Kidney glomerular epithelial cell (primary cell): ENCODE measurements at places on chromosomes 12 and 14.

DNA sequence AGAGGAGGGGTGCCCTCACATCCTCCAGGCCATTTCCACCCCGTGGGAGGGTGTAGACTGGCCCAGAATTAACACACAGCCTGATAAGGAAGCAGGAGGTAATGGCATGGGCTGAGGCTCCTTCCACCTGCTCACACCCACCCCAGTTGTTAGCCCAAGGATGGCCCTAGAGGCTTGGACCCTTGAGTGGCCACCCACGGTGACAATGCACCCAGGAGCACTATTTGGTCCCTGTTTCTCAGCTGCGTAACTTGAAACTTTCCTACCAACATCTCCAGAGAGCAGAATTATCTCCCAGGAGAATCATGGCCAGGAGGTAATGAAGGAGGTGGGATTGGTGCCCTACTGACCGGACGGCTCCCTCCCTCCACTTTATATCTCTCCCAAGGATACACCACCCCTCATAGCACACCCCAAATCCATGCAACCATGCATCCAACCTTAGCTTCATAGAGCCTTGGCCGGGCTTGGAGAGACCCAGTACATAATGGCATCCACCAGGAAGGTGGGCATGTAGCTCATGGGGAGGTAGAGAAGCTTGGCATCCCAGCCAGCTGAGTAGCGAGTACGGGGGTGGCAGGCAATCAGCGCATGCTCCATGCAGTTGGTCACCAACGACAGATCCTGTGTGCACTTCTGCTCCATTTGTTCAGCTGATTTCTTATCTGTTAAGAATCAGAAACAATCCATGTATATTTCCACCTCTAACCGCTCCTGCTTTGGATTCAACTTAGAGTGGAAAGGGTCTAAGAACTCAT, 5.6 kb downstream of the RDH16 start:
- no peak for DNase-seq

DNA sequence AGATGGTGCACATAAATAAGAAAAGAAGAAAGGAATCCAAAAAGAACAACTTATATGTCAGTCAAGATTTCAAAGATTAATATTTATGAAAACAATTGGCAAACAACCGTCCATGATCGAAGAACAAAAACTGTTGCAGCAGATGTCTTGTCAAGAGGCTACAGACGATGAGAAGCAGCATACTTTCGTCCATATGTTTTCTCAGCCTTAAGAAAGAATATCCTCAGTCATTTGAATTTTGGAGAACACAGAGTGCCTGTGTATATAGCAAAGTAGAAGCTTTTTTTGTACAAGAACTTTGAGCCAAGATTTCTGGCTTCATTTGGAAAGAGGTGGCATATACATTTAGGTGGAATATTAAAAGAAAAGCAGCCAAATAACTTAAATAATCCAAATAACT, 297.2 kb downstream of the ITPR2 start:
- DNase-seq, result no peak

GRCh38 chr14:93094121-93094918, 21.4 kb downstream of the ITPK1 start:
- no peak for DNase-seq

DNA sequence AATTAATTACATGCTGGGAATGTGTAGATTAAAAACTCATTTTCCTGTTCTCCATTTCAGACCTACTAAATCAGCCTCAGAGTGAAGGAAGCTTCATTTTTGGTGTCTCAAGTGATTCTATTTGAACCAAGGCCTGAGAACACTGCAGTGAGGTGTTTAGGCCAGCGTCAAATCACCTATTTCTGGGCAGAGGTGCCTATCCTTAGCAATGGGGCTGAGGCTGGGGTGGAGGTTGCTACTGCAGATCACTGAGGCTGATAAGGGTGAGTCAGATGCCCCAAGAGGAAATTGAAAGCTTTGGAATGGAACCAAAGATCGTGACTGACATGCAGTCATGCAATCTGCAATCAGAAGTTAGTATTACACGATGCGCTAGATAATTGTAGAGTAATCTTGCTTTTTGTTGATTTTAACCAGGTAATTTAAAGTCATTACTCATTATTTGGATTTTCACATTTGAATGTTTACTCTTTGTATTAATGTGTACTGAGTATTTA, 4.4 kb downstream of the TXNRD1 start:
- peak; percentile 83 for DNase-seq

- no peak for DNase-seq
These were observed 90.9 kb upstream of the DCN start for GRCh38 chr12:91273560-91273959.

- DNase-seq, result no peak
These were observed 34.0 kb downstream of the ALG10B start for GRCh38 chr12:38350342-38351174.

DNA sequence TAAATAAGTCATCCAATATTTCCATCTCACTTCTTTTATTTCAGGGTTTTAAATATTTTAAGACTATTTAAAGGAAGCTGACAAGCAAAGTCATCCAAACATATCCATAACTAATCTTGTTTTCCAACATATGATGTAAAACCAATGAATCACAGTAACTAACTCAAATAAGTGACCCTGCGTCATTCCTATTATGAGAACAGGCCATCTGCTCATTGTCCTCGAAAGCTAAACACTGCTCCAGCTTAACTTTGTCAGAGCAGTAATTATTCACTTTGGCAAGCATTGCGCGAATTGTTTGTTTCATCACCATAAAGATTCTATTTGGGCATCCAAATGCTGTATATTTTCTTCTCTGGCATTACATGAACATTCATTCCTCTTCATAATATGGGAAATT, 99.1 kb downstream of the CAPZA3 start:
- no peak for DNase-seq

DNA sequence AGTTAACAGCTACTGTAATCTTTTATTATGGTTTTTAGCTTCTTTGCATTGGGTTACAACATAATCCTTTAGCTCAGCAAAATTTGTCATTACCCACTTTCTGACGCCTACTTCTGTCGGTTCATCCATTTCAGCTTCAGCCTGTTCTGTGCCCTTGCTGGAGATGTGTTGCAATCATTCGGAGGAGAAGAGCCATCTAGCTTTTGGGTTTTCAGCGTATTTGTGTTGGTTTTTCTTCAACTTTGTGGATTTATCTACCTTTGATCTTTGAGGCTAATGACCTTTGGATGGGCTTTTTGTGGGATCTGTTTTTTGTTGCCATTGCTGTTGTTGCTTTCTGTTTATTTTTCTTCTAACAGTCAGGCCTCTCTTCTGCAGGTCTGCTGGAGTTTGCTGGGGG, 69.2 kb upstream of the ATXN7L3B start:
- no peak for DNase-seq

GRCh38 chr12:16939871-16940306, 333.9 kb upstream of the LMO3 start:
- DNase-seq, result peak; percentile 52

- DNase-seq, result no peak
These were observed 194.2 kb upstream of the ABCD2 start for GRCh38 chr12:39813776-39814175.

DNA sequence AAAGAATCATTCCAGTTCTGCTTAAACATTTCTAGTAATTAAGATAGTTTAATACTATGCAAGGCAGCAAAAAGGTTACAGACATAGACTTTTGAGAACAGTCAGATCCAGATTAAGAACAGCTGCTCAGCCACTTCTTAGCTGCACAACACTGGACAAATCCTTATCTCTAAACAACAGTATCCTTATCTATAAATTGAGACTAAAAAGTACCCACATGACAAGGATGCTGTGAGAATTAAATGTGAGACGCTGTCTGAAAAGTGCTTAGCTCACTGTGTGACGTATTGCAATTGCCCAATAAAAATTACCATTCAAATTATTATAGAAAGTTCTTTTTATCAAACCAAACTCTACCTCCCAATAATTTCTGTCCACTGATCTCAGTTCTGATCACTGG, 35.5 kb downstream of the BORCS5 start:
- no peak for DNase-seq

DNA sequence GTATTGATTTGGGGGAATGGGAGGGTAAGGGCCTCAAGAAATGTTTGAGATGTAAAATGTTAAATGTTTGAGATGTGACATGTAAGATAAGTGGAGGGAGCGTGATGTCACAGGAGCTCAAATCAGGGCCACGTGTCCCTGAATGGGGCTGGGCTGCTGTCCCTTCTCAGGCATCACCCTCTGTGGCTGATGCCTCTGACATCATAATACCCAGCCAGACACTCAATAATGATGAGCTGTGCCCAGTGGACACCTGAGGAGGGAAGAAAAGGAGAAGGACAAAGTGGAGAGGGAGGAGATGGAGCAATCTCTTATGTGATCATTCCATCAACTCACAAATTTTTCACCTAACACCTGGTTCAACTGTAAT, 120.8 kb downstream of the SAMD4A start:
- DNase-seq, result no peak

GRCh38 chr12:131830914-131831571, 2.9 kb downstream of the MMP17 start:
- DNase-seq, result no peak

GRCh38 chr14:72782817-72783216, 111.1 kb downstream of the DPF3 start:
- DNase-seq, result no peak

DNA sequence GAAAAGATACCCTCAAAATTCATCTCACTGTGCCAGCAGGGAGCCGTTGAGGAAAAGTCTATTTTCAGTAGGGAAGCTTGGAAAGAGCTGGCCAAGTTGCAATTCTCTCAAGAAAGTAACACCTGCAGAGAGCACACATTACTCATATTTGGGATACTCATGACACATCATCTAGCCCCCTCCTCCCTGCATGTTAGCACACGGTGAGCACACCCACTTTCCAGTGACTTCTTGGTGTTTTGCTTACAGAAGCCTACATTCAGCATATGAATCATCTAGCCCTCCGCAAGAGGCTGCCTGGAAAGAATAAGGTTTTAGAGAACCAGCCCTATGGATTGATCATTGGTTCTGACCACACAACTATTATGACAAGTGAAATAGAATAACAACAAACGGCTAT, 124.5 kb downstream of the PTPRO start:
- DNase-seq, result peak; percentile 56

DNA sequence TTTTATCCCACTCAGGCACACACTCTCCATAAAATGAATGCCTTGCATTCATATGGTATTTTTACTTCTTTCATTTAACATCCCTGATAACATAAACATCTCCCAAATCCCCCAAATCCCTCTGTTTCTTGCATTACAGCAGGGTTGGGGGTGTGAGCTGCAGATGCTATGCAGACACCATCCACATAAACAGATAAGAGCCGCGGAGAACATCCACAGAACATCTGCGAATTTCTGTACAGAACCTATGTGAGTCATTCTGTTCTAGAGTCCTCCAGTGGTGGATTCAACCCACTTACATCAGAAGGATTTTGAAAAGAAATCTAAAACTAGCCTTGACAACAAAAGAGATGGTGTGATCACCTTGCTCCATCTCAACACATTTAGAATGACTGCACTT, 20.3 kb downstream of the FBLN5 start:
- no peak for DNase-seq

GRCh38 chr14:105394714-105395537, 3.4 kb upstream of the TEX22 start:
- DNase-seq, result no peak

- peak; percentile 9 for DNase-seq
These were observed 150.2 kb downstream of the DYRK2 start for GRCh38 chr12:67798768-67799167.

GRCh38 chr12:26124446-26125399, at the start of gene BHLHE41:
Gene BHLHE41 (minus strand): TSS chr12:26125037. CDS start chr12:26124779, 258 bp downstream.
- DNase-seq, result peak; percentile 85

DNA sequence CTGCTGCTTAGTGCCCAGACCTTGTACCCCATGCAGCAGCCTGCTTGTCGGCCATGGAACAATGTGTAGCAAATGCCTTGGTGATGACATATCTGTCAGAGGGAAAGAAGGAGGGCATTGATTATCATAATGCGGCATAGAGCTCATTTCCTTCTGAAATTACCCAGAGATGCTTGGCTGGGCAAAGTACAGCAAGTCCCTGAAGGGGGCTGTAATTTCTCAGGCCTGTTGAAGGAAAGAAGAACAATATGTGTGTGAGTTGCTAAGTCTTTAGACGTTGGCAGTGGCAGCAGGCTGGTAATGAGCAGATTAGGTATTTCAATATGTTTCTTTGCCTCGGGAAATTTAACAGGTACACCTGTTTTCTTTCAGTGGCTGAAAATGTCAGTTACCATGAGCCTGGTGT, 128.6 kb downstream of the CRADD start:
- no peak for DNase-seq

DNA sequence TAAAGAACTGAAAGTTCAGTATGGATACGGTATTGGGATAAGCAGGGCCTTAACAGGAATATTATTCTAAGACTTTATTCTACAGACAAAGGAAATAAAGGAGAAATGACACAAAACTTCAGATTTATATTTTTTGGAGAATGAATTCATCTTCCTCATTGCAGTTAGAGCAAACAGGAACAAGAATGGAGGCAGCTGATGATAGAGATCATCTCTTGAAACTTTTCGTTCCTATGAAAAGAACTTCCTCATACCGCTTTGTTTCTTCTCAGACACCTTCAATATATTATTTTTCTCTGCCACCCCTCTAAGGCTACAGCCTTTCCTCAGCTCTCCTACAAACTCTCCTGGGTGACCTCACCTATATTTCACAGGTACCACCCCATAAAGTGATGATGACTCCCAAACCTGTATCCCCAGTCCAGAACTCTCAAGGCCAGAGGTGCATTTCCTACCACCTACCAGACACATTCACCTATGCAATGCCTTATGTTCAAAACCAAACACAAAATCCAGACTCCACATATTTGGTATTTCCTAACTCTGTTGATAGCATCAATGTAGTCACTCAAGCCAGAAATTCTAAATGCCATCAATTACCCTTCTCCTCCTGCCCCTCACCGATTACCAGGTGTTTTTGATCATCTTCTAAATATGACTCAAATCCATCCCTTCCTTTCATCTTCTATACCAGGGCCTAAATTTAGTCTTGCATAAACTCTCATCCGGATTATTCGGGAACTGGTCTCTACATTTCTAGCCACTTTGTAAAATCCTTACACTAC, 7.4 kb downstream of the MAP4K5 start:
- DNase-seq, result no peak

DNA sequence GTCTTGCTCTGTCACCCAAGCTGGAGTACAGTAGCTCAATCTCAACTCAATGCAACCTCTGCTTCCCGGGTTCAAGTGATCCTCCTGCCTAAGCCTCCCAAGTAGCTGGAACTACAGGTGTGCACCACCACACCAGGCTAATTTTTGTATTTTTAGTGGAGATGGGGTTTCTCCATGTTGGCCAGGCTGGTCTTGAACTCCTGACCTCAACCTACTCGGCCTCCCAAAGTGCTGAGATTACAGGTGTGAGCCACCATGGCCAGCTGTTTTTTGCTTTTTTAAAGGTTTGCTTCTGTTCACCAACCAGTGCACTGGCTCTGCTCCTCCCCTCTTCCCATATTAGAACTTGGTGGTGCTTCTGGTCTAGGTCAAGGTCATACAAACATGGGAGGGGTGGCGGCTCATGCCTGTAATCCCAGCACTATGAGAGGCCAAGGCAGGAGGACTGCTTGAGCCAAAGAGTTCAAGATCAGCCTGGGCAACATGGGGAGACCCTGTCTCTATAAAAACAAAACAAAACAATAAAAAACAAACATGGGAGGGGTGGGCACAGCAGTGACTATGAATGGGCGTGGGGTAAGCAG, 20.4 kb upstream of the PAPOLA start:
- no peak for DNase-seq

GRCh38 chr12:93061473-93062419, 132.7 kb upstream of the EEA1 start:
- DNase-seq, result no peak

GRCh38 chr14:61282746-61283145, 1.6 kb upstream of the TMEM30B start:
- DNase-seq, result no peak

GRCh38 chr12:68786929-68787328, 21.0 kb upstream of the MDM2 start:
- DNase-seq, result no peak

GRCh38 chr14:33250963-33251362, 312.3 kb downstream of the NPAS3 start:
- no peak for DNase-seq
